Activated B cell treated with CpG ODN at 0.5 μM for 24 hours (primary cell): ENCODE measurements at places on chromosomes 2 and 18. TPM values are rescaled to one million over a fixed set of nuclear protein-coding genes. Genes with fewer than 3 reads are reported as not detected.
A peak's percentile ranks its signal among the peaks of the same experiment; 100 is the strongest.

DNA sequence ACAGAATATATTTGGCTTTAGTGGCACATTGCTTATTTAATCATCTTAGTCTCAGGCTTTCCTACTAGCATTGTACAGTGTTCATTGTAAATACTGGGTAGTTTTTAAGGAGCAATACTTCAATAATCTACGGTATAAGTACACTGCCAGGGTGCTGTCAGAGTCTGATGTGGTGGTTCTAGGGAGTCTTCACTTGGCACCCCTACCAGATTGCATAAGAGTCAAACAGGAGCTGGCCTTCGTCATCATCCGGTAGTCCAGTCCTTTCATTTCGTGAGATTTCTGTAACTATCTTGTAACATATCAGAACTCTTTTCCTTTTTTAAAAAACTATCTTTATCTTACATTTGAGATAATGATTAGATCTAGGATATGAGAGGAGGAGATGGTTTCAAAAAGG, 91.1 kb downstream of the ZNF532 start:
- H3K36me3 ChIP-seq: peaks cover 46% of the 10 kb centered on the region
- no peak overlapping the region for H3K4me3 ChIP-seq
- no peak overlapping the region for H3K27ac ChIP-seq
- H3K27me3 ChIP-seq: no peaks in the 10 kb centered on the region
- peaks cover 5% of the 10 kb centered on the region for H3K4me1 ChIP-seq

GRCh38 chr2:41859615-41860514, 188.0 kb upstream of the PKDCC start:
- H3K4me3 ChIP-seq: no peak overlapping the region
- H3K36me3 ChIP-seq: no peaks in the 10 kb centered on the region
- H3K4me1 ChIP-seq: no peaks in the 10 kb centered on the region
- H3K27me3 ChIP-seq: peaks cover 31% of the 10 kb centered on the region
- DNase-seq: no peak

DNA sequence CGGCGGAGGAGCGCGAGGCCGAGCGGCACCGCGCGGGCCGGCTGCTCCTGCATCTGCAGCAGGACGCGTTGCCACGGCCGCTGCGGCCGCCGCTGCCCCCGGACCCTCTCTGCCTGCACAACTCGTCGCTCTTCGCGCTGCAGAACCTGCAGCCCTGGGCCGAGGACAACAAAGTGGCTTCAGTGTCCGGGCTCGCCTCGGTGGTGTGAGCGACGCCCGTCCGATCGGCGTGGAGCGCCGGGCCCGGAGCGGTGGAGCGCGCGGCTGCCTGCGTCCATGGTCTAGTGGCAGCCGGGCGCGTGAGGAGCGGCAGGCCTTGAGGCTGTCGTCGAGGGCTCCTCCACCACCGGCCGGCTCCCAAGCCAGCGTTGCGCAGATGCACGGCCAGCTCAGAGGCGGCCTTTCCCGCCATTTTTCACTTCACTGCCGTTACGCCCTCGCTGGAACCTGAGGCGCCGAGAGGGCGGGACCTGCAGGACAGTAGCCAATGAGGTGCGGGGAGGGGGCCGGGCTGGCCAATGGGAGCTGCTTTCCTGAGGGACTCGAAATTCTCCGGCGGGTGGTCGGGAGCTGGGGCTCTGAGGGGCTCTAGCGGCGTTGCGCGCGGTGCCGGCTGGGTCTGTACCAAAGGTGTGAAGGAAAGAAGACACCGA, 1.9 kb downstream of the TLX2 start:
- no peak overlapping the region for H3K27ac ChIP-seq
- peaks cover 28% of the 10 kb centered on the region for H3K4me1 ChIP-seq
- peaks cover 57% of the 10 kb centered on the region for H3K27me3 ChIP-seq
- H3K4me3 ChIP-seq: peak overlapping the region; percentile 78

- H3K4me3 ChIP-seq: no peak overlapping the region
- H3K4me1 ChIP-seq: no peaks in the 10 kb centered on the region
Observed at GRCh38 chr2:52036853-52037252, 1004.9 kb upstream of the NRXN1 start.

GRCh38 chr2:219631904-219632759, 4.7 kb downstream of the SLC4A3 start:
- H3K4me1 ChIP-seq: peaks cover 2% of the 10 kb centered on the region
- DNase-seq: no peak
- no peaks in the 10 kb centered on the region for H3K36me3 ChIP-seq
- H3K27me3 ChIP-seq: peaks cover 35% of the 10 kb centered on the region
- H3K4me3 ChIP-seq: no peak overlapping the region

GRCh38 chr2:216109962-216110614, 940 bp downstream of the XRCC5 start:
- H3K27ac ChIP-seq: peak overlapping the region; percentile 99
- H3K4me1 ChIP-seq: peaks cover 65% of the 10 kb centered on the region
- H3K4me3 ChIP-seq: peak overlapping the region; percentile 99
- peaks cover 58% of the 10 kb centered on the region for H3K36me3 ChIP-seq

DNA sequence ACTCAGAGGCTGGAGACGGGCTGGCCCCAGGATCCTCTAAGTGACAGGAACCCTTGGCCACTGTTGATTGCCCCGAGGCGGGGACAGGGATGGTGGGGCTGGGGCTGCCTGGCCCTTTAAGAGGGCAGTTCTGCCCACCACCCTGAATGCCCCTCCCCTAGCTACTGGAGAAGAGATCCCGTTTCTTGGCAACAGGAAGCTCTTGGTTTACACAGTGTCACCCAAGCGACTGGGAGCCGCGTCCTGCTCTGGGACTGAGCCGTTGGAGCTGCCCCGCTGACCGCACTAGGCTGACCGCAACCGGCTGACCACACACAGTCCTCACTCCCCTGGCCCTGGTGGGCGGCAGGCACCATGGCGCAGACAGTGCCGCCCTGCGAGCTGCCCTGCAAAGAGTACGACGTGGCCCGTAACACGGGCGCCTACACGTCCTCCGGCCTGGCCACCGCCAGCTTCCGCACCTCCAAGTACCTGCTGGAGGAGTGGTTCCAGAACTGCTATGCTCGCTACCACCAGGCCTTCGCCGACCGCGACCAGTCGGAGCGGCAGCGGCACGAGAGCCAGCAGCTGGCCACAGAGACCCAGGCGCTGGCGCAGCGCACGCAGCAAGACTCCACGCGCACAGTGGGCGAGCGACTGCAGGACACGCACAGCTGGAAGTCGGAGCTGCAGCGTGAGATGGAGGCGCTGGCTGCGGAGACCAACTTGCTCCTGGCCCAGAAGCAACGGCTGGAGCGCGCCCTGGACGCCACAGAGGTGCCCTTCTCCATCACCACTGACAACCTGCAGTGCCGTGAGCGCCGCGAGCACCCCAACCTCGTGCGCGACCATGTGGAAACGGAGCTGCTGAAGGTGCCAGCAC, at the start of gene TEKT4:
TSS of gene TEKT4 (plus strand) at position 205 of the 862 bp plus-strand sequence. CDS start at position 355, 150 bp downstream.
- H3K4me3 ChIP-seq: no peak within 1 kb of the TSS
- H3K36me3 ChIP-seq: no peaks in the 10 kb centered on the region
- peaks cover 6% of the 10 kb centered on the region for H3K27me3 ChIP-seq
- no peak within 1 kb of the TSS for H3K27ac ChIP-seq
- H3K4me1 ChIP-seq: no peaks in the 10 kb centered on the region

DNA sequence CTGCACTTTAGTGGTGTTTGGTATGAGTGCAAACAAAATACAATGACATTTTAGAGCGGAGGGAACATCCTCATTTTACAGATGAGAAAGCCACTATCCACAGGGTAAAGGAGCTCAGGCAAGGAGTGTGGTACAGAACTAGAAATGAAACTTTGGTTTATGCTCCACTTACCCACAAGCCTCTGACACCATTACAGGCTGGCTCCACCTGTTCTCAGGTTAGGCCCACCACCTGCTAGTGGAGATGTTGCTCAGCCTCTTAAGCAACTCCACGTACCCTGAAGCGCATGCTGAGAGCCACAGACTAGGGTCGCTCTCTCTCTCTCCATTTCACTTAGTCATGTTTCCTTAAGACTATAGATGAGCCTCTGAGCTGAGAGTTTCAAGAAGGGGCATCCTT, 130.0 kb downstream of the MBD2 start:
- DNase-seq: no peak
- no peaks in the 10 kb centered on the region for H3K36me3 ChIP-seq
- H3K4me1 ChIP-seq: no peaks in the 10 kb centered on the region
- no peak overlapping the region for H3K27ac ChIP-seq
- no peak overlapping the region for H3K4me3 ChIP-seq
- H3K27me3 ChIP-seq: peaks cover 2% of the 10 kb centered on the region

GRCh38 chr2:240162531-240162930, 22.1 kb upstream of the OTOS start:
- no peak overlapping the region for H3K27ac ChIP-seq
- H3K27me3 ChIP-seq: no peaks in the 10 kb centered on the region
- no peaks in the 10 kb centered on the region for H3K36me3 ChIP-seq
- H3K4me1 ChIP-seq: no peaks in the 10 kb centered on the region
- no peak for DNase-seq
- H3K4me3 ChIP-seq: no peak overlapping the region

Gene SCN2A
- 0.16 TPM in 1 of 2 replicates, not detected in the other for total RNA-seq
